ENCODE measurements at places on chromosomes 12 and 14. TPM values are rescaled to one million over a fixed set of nuclear protein-coding genes. Genes with fewer than 3 reads are reported as not detected.

Gene FSCB
- total RNA-seq: not detected

Gene KCNMB4
- total RNA-seq: 2.3 TPM

Gene OVCH1
- 0.79 TPM for total RNA-seq

Gene NXPH4
- total RNA-seq: 2.4 TPM

Gene AQP2
- not detected for total RNA-seq

Gene RNASE7
- not detected for total RNA-seq

Gene ACVRL1
- total RNA-seq: 106 TPM

Gene DNAI7
- 0.56 TPM for total RNA-seq

Gene KRT7
- 2.5 TPM for total RNA-seq

Gene PMCH
- not detected for total RNA-seq

Gene LALBA
- total RNA-seq: not detected

Gene IGF1
- total RNA-seq: 205 TPM

Gene CD63
- 736 TPM for total RNA-seq

Gene KDM5A
- total RNA-seq: 49.0 TPM

Gene CLMN
- total RNA-seq: 25.1 TPM

Gene MDGA2
- not detected for total RNA-seq

Gene CIDEB
- total RNA-seq: 9.1 TPM

Gene CD163
- 403 TPM for total RNA-seq

- no peak for DNase-seq
Observed at GRCh38 chr12:27967551-27968054, 4.9 kb downstream of the PTHLH start.

DNA sequence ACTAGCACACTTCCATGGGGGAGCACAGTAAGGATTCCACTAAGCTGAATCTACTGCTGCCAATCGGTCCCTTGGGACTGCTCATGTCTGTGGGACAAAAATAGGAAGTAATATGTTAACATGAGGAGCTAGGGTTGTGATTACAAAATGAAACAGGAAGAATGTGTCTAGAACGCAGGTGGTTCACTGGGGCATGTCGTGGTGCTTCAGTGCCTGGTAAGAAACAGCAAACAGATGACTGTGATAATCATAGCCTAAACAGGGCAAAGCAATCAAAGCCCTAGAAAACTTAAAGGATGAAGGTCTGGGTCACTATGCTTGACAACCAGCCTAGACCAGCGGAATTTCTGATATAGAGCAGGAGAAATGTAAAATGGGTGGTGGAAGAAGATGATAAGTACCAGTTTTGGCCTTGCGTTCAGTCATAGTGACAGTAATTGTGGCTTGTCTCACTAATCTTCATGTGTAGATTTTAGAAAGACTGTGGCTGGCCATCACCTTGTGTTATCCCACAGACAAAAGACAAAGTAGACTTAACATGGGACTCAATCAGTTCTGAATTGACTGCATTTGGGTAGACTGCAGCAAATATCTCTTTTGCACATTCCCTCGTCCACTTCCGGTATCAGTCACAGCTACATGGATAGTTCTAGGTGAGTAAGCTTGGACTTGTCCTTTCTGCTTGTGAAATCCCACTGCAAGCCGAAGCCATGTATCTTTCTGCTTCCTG is 51.4 kb downstream of the WASHC3 start:
- no peak for DNase-seq

DNA sequence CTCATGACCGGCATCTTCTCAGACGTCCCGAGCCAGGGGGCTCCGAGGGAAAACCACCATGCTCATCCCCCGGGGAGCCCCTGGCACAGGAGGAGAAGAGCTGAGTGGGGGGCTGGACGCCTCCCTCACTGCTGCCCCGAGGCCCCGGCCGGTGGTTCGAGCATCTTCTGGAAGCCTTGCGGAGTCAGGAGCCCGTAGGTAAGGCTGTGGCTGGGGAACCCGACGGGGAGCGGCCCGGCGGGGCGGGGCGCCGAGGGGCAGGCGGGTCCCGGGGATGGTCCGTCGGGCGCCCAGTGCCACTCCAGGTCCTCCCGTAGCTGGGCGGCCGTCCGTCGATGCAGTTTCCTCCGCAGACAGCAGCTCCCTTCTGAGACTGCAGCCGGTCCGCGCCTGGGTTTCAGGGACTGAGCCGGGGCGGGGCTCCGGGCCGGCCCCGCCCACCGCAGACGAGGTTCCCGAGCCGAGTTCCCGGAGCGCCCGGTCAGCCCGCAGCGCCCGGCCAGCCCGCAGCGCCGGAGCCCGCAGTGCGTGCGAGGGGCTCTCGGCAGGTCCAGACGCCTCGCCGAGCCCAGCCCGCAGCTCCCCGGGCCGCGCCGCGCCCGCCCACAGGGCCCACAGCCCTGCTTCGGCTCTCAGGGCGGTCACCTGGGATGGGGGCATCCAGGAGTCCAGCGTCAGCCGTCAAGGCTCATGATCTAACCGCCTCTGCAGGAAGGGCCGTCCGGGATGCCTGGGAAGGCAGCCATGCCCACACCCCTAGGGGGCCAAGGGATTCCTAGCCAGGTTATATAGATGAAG is at the start of gene PGF:
PGF (minus strand) TSS at position 369 of the 798 bp plus-strand sequence; CDS start at position 14, 355 bp downstream.
- DNase-seq: no peak

- no peak for DNase-seq
Observed at GRCh38 chr12:88433997-88434703, 146.1 kb downstream of the KITLG start.

GRCh38 chr12:107523775-107524535 is 161.6 kb upstream of the PWP1 start:
- no peak for DNase-seq

- no peak for DNase-seq
Observed at GRCh38 chr12:82756303-82756702, 69.6 kb downstream of the TMTC2 start.

DNA sequence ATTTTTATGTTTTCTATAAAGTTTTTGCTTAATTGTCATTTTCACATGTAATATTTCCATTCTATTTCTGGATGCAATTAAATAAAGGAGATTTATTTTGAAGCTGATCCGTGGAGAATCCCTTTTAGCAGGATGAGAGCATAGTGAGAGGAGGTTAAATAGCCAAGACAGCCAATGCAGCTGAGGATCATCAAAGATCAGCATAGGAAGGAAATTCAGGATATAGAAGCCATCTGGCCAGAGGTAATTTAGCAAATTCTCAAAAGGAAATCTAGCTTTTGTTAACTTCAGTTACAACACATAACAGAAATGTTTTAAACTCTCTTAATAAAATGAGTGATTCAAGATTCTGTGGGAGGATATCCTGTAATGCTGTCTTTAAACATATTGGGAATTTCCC is 122.8 kb upstream of the PDE3A start:
- DNase-seq: no peak

DNA sequence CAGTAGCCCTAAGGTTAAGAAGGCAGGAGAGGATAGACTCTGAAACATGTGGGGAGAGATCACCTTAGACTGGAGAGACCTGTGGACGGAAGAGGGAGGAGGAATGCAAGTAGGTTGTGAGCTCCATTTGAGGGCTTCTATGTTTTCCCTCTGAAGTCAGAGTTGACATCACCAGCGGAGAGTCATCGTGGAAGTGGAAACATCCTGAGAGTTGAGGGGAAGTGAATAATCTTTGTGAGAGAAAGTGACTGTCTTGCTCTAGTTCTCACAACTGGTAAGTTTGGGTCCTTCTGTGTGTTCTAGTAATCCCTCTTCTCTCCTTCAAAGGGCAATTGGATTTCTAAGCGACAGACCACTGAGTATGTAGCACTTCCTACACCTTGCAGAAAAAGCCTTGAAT is 103.6 kb upstream of the CCND2 start:
- DNase-seq: no peak

DNA sequence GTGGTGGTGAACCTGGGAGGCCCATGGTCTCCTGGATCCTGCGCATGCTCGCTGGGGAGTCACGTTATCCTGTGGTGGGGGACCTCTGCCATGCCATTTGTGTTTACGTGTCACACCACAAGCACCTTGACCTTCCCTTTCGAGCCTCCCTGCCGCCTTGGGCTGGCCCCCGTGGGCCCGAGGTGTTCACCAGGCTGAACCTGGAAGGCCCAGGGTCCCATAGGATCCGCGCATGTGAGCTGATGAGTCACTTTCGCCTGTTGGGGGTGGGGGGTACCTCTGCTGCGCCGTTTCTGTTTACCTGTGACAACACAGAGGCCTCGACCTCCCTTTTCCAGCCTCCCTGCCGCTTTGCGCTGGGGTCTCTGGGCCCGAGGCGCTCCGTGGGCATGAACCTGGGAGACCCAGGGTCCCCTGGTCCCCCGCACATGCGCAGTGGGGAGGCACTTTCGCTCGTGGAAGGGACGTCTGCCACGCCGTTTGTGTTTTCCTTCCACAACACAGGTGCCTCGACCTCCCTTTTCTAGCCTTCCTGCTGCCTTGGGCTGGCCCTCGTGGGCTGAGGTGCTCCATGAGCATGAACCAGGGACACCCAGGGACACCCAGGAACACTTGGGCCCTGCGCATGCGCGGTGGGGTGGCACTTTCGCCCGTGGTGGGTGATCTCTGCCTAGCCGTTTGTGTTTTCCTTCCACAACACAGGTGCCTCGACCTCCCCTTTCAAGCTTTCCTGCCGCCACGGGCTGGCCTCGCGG is 334.1 kb downstream of the ALG10 start:
- no peak for DNase-seq

DNA sequence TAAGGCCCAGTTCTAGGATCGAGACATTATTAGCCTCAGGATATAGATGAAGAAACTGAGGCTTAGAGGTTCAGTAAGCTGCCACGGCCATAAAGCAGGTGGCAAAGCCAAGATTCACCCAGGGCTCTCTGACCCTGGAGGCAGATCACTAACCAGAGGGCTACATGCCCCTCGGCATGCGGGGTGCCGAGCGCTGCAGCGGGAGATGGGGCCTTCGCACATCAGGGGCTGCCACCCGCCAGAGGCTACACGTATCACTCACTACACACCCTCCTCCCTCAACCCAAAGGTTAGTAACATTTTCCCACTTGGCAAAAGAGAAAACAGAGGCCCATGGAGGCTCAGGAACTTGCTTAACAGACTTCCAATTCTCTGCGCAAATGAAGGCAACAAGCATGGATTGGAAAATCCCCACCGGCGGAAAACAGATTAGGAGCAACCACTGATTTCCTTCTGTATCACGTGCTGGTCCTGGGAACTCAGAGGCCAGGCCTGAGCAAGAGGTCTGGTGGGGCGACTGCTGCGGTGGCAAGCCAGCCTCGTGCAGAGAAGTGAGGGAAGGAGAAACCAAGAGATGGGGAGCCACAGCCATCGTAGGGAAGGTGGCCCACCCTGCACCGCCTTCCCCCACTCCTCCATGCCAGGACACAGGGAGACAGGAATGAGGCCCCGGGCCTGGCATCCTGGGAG is 6.0 kb downstream of the CCDC85C start:
- DNase-seq: no peak

- no peak for DNase-seq
Observed at GRCh38 chr14:96663491-96664067, 133.6 kb upstream of the VRK1 start.

DNA sequence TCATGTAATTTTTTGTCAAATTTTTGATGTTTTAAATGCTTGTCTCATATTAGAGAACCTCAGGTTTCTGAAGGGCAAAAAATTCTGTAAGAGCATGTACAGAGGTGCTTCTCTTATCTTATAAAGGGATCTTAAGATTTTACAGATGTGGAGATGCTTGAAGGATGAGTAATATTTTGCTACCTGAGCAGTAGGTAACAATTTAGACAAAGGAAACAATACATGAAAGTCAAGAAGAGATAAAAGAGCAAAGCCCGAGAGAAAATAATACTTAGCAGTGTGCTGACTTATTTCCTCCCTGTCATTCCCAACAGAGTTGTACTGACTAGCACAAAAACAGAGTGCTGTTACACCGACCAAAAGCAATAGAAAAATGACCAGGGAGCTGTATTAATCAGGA is 98.1 kb upstream of the PTPRR start:
- DNase-seq: no peak

DNA sequence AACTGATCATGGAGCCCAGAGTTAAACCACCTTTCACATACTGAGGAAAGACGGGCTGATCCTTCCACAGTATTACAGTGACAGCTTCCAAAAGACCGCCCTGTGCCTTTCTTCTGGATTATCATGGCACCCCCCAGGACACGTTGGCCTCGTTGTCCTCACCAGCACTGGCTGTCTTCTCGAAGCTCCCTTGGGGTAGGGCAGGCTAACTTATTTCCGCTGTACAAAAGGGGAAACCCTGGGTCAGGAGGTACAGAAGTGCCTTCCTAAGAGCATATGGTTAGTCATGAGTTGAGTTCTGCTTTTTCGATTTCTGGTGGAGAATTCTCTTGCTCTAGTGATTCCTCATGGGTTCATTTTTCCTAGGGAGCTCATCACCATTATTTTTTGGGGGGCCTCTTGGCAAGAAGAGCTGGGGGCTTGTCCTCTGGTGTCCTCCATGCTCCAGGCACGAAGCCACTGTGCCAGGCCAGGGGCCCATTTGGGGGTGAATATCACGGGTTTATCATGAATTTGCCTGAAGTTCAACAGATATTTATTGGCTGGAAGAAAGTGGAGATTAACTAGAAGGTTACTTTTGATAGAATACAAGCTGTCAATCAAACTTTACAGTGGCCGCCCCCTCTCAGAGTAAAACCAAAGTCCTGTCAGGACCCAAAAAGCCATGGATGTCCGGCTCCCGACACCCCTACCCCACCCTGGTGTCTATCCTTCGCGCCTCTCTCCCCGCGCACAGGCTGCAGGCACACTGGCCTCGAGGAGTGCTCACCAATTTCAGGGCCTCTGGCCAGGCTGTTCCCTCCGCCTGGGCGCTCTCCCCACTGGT is 8.8 kb upstream of the TRAF3 start:
- no peak for DNase-seq

- no peak for DNase-seq
Observed at GRCh38 chr12:64566831-64567517, 43.3 kb upstream of the RASSF3 start.

DNA sequence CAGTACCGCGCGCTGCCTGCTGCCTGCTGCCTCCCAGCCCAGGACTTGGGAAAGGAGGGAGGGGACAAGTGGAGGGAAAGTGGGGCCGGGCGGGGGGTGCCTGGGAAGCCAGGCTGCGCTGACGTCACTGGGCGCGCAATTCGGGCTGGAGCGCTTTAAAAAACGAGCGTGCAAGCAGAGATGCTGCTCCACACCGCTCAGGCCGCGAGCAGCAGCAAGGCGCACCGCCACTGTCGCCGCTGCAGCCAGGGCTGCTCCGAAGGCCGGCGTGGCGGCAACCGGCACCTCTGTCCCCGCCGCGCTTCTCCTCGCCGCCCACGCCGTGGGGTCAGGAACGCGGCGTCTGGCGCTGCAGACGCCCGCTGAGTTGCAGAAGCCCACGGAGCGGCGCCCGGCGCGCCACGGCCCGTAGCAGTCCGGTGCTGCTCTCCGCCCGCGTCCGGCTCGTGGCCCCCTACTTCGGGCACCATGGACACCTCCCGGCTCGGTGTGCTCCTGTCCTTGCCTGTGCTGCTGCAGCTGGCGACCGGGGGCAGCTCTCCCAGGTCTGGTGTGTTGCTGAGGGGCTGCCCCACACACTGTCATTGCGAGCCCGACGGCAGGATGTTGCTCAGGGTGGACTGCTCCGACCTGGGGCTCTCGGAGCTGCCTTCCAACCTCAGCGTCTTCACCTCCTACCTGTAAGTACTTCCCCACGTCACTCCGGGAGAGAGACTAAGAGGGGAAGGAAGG is at the start of gene LGR5:
LGR5 (plus strand) TSS at position 186 of the 732 bp plus-strand sequence; CDS start at position 469, 283 bp downstream.
- no peak for DNase-seq

GRCh38 chr14:59310633-59311032 is 122.2 kb downstream of the DAAM1 start:
- DNase-seq: no peak
